Glomerular endothelial cell (primary cell): ENCODE measurements at places on chromosomes 6 and 20.

- DNase-seq = no peak
Observed at GRCh38 chr20:20363799-20364592, 3.9 kb upstream of the INSM1 start.

- DNase-seq = no peak
Observed at GRCh38 chr6:36566418-36566905, 19.2 kb upstream of the STK38 start.

- DNase-seq = no peak
Observed at GRCh38 chr6:35896228-35896627, 24.7 kb downstream of the SRPK1 start.

DNA sequence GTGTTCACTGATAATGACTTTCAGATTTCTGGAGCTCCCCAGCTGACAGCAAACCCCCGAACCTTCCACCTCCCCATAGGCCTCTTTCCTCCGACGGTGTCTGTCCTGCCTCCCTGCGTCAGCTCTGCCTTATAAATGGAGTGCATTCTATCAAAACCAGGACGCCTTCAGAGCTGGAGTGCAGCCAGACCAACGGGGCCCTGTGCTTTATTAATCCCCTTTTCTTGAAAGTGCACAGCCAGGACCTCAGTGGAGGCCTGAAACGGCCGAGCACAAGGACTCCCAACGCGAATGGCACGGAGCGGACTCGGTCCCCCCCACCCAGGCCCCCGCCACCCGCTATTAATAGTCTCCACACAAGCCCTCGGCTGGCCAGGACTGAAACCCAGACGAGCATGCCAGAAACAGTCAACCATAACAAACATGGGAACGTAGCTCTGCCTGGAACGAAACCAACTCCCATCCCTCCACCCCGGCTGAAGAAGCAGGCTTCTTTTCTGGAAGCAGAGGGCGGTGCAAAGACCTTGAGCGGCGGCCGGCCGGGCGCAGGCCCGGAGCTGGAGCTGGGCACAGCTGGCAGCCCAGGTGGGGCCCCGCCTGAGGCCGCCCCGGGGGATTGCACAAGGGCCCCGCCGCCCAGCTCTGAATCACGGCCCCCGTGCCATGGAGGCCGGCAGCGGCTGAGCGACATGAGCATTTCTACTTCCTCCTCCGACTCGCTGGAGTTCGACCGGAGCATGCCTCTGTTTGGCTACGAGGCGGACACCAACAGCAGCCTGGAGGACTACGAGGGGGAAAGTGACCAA, 42.3 kb upstream of the NAA20 start:
- DNase-seq = no peak

DNA sequence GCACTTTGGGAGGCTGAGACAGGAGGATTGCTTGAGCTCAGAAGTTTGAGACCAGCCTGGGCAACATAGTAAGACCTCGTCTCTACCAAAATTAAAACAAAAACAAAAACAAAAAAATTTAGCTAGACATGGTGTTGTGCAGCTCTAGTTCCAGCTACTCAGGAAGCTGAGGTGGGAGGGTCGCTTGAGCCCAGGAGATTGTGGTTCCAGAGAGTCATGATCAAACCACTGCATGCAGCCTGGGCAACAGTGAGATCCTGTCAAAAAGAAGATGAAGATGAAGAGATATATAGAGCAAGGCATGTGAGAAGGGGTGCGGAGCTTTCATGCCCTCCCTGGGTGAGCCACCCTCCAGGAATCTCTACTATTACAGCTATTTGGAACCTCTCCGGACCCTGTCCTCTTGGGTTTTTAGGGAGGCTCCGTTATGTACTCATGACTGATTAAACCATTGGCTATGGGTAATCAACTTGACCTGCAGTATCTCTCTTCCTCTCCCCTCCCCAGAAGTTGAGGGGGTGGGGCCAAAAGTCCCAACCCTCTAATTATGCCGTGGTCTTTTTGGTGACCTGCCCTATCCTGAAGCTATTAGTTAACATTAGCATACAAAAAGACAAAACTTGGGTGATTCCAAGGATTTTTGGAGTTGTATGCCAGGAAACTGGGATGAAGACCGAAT, 9.0 kb downstream of the POLH start:
- no peak for DNase-seq
